ENCODE measurements at places on chromosomes 5 and 9.

DNA sequence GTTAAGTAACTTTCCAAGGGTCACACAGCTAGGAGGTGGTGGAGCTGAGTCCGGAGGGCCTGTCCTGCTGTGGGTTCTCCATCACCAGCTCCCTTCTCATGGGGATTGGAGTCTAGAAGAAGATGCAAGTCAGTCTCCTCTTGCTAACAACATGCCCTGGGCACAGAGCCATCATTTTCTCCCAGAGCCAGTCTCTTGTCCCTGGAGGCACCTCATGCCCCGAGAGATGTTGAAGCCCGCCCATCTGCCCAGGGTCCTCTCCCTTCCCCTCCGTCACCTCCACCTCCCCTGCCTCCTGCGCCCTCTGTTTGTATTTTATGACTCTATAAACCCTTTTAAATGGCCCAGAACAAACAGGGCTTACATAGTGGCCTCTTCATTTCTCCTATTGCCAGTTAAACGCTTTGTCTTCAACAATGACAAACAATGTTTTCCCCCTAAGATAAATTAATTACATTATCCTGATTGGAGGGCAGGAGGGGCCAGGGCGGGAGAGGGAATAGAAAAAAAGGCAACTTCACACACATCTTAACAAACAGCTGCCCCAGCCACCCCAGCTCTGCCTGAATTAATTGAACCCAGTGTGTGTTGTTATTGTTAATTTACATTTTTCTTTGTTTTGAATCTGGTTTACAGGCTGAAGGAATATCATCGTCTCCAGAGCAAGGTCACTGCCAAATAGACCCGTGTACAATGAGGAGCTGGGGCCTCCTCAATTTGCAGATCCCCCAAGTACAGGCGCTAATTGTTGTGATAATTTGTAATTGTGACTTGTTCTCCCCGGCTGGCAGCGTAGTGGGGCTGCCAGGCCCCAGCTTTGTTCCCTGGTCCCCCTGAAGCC is 55.8 kb downstream of the ASS1 start:
- DNase-seq = no peak

- DNase-seq = no peak
These were observed 611.2 kb downstream of the KIF4B start for GRCh38 chr5:155624597-155625241.

DNA sequence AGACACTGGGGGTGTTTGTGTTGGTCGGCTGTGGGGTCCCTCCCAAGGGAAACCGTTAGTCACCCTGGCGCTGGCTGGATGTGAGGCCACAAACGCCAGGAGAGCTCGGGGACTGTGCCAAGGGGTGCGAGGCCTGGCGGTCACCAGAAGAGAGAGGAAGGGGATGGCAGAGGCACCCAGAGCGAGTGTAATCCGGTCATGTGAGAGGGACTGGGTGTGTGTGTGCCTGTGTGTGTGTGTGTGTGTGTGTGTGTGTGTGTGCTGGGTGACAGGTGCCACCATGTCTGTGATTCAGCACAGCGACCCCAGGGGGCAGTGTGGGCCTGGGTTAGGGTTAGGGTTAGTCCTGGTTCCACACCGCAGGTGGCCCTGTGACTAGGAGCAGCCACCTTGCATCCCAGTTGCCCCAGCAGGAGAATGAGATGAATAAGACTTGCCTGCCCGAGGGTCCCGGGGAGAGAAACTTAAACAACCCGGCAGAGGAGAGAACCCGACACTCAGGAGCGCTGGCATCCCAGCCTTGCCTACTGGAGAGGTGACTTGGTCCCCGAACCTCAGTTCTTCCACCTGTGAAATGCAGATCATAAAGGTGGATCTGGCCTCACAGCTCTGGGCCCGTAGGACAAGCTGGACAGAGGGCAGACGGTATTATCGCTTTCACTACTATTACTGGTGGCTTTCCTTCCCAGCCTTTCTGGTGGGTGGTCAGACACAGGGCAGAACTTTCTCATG is 1.4 kb upstream of the ADAMTSL2 start:
- DNase-seq = peak; percentile 79

DNA sequence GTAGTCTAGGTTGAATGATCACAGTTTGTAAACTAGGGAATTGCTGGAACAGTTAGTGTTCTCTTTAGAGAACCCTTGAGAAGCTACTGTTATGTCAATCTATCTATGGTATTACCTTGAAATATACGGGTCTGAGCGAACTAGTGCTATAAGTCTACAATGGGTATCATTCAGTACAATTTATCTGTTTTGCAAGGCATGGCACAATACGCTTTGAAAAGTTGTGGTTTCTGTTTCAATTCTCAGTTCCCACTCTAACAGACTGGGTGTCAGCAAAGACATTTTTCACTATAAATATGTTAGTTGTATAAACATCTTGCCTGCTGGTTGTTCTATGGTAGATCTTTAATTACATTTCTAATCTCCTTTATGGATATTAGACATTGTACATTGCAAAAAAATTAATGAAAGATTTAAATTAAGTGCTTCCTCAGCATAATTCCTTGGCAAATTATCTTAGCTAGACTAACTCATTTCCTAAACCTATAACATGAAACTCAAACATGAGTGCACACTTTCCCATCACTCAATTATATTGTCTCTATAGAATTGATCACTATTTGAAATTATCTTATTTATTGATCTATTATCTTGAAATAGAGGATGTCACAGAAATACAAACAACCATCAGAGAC is 24.9 kb upstream of the SLCO6A1 start:
- DNase-seq = peak; percentile 4

DNA sequence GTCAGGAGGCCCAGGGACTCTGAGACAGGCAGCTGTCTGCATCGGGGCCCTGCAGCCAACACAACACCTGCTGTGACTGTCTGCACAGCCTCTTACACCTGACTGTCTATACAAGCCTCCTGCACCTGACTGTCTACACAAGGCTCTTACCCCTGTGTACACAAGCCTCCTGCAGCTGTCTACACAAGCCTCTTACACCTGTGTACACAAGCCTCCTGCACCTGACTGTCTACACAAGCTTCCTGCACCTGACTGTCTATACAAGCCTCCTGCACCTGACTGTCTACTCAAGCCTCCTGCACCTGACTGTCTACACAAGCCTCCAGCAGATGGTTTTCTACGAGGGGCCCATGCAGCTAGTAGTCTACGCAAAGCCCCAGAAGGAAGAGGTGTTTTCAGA is 18.6 kb downstream of the IRX2 start:
- DNase-seq = no peak

- no peak for DNase-seq
These were observed 130.5 kb downstream of the SCAMP1 start for GRCh38 chr5:78490709-78491485.

DNA sequence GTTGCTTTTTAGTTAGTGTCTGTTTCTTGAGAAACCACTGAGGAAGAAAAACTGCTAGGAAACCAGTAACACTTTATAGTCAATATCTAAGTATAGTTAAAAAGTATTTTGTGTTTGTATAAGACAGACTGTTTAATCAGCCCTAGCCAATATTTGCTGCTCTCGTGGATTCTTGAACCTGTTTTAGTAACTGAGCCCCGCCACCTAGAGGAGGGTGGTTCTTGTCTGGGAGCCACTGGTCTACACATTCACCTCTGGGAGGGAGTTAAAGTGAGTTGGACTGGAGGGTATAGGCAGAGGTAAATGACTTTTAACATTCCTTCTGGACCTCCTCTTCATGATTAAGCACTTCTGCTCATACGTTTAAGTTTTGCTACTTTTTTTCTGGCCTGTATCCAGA is 117.2 kb downstream of the SPATA31D1 start:
- DNase-seq = no peak

- DNase-seq = no peak
These were observed 16.0 kb downstream of the ABITRAM start for GRCh38 chr9:108950168-108950567.

DNA sequence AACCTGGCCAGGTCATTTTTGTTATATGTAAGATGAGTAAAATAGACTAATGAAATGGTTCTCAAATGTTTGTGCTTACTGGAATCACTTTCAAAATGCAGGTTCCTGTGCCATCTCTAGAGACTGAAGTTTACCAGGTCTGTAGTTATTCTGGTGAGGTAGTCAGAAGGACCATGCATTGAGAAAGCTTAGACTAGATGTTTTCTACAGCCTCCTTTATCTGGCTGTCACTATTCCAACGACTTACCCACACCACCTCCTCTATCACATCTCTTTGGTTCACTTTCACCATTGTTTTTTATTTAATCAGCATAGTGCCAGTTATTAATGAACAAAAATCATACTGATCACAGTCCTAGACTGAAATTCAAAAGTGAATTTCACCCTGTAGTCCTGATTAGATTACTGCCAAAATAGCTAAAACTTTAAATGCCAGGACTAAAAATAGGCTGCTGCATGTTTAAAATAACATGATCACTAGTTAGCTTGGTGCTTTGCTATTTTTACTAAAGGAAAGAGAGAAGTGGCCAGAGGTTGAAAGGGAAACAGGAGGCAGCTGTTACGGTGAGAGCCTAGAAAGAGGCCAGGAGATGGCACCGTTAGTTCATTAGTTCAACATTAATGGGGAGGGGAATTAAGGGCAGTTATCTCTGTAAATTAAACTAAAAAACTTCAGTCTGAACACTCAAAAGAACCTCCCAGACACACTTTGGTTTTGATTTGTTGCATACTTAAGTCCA is 13.9 kb upstream of the FNIP1 start:
- peak; percentile 52 for DNase-seq
